ENCODE measurements at places on chromosomes 3 and 15.

DNA sequence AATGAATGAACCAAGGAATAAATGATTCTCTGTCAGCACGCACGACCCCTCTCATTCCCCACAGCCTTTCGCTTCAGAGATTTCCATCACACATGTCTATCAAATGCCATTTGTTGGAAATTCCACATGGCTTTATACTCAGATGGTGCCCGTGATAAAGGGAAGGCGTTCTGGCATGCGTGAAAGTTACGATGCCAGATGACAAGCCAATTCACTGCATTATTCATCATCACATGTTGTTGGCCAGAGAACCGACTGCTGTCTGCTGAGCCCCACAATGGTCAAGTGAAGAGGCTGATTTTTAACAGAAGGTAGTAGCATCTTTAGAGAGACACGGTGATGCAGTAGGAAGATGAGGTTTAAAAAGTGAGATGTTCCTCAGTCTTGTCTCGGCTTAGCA is 74.1 kb upstream of the FRMD4B start:
- no peak for DNase-seq

- DNase-seq, result no peak
Measured at GRCh38 chr3:177396733-177397132, 199.5 kb upstream of the TBL1XR1 start.

GRCh38 chr3:180018543-180018942 is 18.2 kb downstream of the PEX5L start:
- DNase-seq, result no peak

- DNase-seq, result no peak
Measured at GRCh38 chr3:4030624-4031023, 231.4 kb downstream of the LRRN1 start.

DNA sequence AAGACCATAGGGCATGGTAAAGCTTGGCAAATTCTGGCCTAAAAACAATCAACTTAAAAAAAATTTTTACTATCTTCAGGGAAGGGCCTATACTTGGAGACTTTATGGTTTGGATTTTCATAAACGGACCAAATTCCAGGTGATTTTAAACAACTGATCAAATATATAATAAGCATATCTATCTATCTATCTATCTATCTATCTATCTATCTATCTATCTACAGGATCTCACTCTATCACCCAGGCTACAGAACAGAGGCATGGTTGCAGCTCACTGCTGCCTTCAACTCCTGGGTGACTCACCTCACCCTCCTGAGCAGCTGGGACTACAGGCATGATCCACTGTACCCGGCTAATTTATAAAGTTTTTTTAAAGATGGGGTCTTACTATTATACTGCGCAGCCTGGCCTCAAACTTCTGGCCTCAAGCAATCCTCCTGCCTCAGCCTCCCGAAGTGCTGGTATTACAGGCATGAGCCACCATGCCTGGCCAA is 6.7 kb downstream of the SPPL2A start:
- DNase-seq, result no peak

GRCh38 chr3:8520816-8521403 is 19.3 kb downstream of the LMCD1 start:
- DNase-seq, result no peak

- DNase-seq, result no peak
Measured at GRCh38 chr3:138348754-138349739, 668 bp downstream of the MRAS start.

DNA sequence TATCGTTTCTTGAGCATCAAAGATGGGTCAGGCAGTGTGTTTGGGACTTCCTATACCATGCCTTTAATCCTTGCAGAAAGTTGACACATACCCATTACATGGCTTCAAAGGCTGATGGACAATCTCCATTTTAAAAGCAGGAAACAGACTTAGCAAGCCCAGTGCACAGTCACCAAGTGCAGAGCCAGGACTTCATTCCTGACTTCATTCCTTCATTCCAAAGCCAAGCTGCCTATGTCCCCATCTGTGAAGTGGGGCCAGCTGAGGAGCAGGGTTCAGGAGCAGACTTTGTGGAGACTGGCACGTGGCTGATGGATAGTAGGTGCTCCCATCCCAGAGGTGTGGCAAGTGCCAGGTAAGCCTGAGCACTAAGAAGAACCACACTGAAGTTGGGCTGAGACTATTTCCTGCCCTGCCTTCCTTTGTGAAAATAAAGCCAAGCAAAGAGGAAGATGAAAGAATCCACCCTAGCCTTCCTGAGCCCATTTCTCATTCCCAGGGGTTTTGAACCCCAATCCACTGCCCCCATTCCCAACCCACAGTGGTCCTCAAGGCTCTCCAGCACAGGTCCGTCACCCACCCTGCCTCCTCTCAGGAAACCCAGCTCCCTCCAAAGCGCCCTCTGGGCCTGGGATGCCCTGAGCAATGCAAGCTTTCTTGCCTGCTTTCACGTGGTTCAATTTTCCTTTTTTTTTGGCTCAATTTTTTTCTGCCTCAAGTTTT is 1.8 kb downstream of the CX3CR1 start:
- DNase-seq, result no peak

DNA sequence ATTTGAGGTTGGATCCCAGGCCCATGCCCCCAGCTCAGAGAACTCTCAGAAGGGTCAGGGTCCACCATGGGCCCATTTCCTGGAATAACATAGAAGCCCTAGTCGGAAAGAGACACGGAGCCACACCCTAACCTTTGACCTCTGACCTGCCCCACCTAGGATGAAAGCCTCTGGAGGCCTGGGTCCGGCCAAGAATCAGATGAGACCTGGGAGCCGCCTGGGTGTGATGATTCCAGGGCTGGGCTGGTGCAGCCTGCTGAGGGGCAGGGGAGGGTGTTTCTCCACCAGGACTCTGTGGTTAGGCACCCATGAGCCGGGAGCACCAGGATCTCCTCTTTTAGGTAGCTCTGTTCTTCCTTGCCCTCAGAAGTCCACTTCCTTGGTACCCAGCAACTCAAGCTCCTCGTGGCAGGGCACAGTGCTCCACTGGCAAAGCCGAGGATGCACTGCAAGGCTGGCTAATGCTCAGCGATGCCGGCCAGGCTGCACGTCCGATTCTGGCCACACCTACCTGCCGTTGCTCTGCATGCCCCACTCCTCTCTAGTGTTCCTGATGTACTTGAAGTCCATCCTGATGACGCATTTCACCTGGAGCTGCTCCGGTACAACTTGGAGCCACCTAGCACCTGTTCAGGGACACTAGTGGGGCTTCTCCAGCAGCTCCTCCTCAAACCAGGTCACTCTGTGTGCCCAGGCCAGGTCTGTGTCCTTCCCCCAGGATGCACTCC is 57.4 kb downstream of the ZNF445 start:
- no peak for DNase-seq

GRCh38 chr3:29694331-29694730 is 413.5 kb downstream of the RBMS3 start:
- DNase-seq, result no peak

DNA sequence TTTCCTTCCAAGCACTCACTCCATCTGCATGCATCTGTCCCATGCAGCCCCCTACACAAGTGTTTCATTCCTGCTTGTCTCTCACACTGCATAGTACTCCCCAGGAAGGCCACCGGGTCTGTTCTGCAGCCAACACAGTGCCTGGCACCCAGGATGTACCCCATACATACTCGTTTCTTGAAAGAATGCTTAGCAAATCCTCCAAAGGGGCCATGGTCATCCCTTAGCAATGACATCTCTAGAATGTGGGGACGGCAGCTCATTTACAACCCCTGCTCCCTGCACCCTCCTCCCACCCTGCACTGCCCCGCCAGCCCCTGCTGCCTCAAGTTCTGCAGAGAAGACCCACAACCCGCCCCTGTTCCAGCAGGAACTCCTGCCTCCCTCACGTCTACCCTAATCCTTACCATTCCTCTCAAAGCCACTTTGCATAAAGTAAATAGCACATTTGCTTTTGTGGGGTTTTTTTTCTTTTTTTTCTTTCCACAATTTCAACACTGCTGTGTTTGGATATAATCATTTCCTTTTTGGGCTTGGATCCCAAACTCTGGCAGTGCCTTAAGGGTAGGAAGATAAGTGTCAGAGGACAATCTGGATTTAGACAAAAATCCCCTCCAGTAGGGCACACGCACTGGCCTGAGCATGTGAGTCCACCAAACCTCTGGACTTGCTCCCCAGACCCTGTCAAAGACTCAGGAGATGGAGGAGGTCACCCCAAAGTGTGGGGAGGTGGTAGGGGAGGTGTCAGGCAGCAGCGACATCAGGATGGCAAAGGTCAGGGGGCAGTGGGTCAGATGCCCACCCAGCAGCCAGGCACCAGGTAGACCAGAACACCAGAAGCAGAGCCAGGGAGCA is 68.4 kb downstream of the MEGF11 start:
- DNase-seq, result no peak

DNA sequence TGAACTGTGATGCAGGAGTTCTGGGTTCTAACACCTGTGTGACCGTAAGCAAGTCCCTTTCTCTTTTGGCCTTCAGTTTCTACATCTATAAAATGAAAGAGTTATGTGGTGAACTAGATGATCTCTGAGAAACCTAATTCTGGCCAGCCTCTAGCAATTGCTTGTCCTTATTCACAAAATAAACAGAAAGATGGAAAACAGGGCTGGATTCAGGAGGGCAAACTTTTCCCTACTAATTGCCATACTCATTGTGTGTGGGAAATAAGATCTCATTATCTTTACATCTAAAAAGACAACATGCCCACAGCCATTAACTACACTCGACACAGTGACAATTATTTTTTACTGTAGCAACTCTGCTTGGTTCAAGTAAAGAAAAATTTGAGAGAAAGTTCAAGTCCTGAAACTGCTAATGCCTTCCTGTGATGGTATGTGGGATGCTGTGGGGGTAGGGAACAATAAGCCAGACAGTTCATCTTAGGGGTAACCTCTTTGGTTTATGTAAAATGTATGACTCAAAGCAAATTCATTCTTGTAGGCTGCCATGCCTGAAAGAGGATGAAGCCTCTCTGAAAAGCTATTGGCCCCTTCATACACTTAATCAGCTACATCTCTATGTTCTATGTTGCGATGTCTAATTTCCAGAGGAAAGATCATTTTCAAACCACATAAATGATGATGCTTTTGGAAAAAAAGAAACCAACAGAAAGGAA is 177.6 kb upstream of the BCL6 start:
- DNase-seq, result no peak

DNA sequence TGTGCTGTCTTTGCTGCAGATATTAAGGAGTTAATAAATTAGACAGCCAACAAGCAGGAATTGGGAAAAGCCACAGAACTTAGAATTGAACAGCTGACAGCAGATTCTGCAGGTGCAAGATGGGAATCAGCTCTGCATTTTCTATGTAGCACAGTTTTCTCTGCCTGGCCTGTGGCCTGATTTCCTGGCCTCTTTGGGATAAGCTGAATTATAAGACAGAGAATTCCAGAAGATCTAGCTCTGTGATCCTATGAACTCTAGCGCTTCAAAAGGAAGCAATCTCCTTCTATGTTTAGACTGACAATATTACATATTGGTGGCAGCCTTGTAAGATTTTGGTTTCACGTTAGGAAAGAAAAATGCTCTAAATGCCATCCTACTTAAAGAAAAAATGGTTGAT is 24.0 kb upstream of the SOX2 start:
- no peak for DNase-seq

- no peak for DNase-seq
Measured at GRCh38 chr3:178672275-178672674, 136.0 kb downstream of the KCNMB2 start.

- no peak for DNase-seq
Measured at GRCh38 chr15:90000186-90001001, 730 bp upstream of the ZNF710 start.

DNA sequence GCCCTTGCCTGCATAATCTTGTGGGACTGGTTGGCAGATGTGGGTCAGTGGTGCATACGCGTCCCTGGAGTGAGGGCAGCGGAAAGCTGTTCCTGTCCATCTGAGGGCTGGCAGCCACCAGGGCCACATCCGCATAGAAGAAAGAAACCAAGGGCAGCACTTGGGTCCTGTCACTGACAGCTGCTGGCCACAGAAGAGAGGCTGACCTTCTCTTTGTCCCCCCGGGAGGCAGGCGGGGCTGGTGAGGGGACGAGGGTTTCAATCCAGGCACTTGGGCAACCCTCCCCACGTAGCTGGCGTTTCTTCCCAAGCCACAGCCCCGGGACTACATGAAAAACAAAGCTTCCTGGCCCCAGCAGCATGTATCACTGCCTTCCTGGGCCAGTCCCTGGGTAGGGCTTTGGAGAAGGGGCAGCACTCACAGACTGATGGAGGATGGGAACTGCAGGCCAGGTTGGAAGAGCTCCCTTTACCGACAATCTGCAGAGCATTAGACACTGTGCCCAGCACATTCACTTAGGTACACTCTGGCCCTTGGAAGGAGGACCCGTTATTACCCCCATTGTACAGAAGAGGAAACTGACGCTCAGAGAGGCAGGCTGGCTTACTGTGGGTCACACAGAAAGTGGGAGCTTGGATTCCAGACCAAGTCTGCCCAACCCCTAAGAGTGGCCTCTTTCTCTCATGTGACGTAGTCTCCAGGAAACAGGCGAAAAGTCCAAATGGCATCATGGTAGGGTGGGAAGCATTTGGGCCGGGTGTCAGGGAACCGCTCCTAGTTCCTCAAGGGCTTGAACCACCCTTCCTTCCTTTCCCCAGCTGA is 78.8 kb upstream of the SLC6A6 start:
- DNase-seq, result no peak

- no peak for DNase-seq
Measured at GRCh38 chr15:62737551-62737950, 305.0 kb upstream of the TPM1 start.

- DNase-seq, result no peak
Measured at GRCh38 chr3:56253941-56254665, 214.2 kb downstream of the ERC2 start.

- DNase-seq, result no peak
Measured at GRCh38 chr15:46260937-46261336, 626.1 kb downstream of the SQOR start.

DNA sequence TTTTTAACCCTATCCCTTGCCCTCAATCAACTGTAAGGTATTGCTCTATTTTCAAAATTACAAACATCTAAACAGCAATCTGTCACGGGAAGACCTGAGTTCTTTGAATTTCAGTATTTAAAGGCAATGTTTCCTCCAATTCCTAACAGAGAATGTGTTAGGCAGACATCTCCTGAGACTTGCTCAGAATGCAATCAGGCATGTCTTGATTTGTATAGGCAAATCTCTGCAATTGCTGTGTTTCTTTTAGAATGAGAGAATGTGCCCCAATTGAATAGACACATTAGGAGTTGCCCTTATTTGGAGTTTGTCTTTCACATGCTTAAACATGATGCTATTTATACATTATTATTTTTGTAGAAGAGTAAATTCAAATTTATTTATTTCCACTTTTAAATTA is 205.6 kb downstream of the CADM2 start:
- no peak for DNase-seq

Measured in activated T-cell treated with anti-CD3 and anti-CD28 coated beads for 48 hours (primary cell).